ENCODE measurements at places on chromosomes 6 and 20.

GRCh38 chr6:41693281-41694240, 41.8 kb downstream of the TFEB start:
- DNase-seq = no peak

- peak; percentile 65 for DNase-seq
Measured at GRCh38 chr20:54649511-54649962, 174.1 kb downstream of the DOK5 start.

- no peak for DNase-seq
Measured at GRCh38 chr20:38982291-38982690, 20.1 kb downstream of the DHX35 start.

DNA sequence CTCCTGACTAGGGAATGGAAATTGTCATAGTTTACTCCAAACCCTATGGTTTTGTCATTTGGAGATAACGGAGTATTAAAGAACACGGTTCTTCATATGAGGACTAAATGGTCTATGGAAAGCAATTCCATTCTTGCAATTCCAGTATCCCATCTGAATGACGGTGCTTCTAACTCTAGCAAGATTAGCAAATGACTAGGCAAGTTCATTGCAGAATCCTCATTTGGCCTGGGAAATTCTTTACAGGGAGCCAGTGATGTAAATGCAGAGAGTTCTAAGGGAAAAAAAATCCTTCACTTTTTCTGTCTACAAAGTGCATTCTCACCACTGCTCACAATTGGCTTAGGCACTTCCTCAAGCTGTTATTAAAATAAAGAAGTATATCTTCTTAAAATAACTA, 111.5 kb downstream of the MOXD1 start:
- peak; percentile 57 for DNase-seq

- DNase-seq = no peak
Measured at GRCh38 chr6:156916130-156916801, 139.1 kb downstream of the ARID1B start.

DNA sequence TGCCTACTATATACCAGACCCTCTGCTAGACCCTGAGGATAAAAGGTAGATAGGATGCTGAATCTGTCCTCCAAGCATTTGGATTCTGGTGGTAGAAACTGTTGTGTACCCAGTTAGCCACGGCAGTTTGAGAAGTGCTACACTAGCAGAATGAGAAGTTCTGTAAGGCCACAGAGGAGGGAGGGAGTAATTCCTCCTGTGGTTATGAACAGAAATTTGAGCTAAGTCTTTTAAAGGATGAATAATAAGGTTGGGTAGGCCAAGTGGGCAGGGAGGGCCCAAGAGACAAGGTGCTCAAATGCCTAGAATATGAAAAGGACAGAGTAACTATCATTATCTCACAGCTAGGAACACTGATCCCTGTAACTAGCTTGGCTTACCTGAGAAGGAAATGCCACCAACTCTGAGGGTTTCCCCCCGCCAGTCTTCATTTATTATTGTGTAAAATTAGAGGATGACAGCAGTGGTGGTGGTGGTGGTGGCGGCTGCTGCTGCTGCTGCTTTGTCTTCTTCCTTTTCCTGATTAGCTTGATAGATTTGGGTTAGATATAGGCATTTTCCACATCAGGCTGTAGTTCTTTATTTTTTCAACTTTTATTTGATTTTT, 243.3 kb downstream of the PRL start:
- DNase-seq = no peak

GRCh38 chr6:159376516-159377158, 207.4 kb downstream of the FNDC1 start:
- peak; percentile 49 for DNase-seq

Data from AG10803 (cell line).